ENCODE measurements at places on chromosomes 2 and 18.

GRCh38 chr18:49722477-49722876, 90.9 kb downstream of the ACAA2 start:
- no peak for DNase-seq

DNA sequence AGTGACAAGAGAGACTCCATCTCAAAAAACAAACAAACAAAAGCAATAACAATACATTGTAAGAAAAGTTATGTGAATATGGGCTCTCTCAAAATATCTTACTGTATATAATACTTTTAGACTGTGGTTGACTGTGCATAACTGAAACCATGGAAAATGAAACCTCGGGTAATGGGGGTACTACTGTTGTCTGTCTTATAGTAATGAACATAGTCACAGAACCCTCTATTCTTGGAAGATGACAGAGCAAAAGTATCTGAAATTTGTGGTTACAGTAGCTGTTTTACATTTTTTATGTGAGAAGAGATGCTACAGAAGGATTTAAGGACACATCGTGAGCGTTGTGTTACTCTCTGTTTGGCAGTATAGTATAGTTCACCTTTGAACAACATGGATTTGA, 60.5 kb downstream of the MAP4K4 start:
- no peak for DNase-seq

DNA sequence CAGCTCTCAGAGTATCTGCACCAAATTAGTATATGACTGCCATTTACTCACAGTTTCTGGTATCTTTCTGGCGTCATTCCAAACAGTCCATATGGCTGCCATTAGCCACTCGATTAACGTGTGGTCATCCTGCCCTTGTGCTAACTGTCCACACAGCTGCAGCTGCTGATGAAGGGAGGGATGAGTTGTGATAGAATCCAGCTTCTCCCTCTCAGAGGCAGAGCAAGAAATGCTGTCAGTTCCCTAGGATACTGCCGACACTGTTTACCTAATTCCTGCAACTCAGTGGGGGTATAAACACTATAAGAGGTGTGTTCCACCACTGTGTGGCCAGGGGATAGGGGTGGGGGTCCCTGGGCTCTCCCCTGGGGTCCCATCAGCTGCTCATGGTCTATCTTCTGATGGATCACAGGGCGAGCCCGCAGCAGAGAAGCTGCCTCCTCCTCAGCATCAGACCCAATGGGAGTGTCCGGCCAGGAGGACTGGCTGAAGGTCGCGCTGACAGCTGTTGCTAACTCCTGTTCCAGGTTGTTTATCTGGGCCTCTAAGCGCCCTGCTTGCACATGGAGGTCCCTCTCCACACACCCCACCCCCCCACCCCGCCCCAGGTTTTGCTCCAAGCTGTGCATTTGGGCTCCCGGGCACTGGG, 17.3 kb upstream of the KLHL23 start:
- DNase-seq = no peak

DNA sequence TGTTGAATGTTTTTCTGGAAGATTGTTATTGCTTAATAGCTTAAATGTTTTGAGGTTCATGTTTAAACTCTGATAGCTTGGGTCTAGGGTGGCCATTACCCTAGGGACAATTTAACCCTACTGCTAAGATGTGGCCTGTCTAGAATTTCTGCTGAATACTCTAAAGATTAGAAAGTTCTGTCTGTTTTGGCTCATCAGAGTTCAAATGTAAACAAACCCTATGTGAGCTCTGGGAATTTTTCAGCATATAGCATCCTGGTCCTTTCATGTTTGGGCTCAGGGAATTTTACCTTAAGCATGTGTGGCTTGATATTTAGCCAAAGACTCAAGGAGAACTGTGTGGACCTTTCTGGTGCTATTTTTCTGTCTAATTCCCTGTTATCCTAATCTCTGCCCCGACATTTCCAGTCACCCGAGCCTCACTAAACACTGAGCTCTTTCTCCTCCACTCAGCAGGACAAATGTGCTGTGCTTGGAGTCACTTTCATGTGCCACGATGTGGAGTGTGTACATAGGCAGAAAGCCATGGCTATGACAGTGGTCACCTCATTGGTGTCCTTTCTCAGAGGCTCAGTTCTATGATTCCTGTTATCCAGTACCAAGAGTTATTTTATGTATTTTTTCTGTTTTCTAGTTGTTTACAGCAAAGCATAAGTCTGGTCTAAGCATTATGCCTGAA, 492.5 kb upstream of the SPHKAP start:
- no peak for DNase-seq

- DNase-seq = no peak
Measured at GRCh38 chr2:237059155-237059875, 26.4 kb upstream of the COPS8 start.

DNA sequence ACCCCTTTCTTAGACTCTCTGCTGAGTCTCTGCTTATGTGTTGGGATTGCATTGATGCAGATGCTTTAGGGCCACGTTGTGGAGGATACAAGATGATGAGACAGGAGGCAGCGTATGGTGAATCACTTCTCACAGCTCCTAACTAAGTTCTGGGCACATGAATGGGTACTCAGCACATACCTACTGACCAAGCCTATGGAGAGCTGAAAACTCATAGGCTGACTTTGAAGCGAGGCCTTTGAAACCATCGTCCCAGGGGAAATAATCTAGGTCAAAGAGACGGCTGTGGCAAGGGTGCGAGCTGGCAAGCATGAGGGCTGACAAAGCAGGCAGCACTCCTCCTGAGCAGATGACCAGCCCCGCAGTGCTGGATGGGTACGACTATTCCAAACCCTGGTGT, 180.2 kb upstream of the TNP1 start:
- no peak for DNase-seq

GRCh38 chr2:70360661-70361270, 58.9 kb upstream of the FAM136A start:
- DNase-seq = no peak

GRCh38 chr2:240195316-240195861, 54.9 kb upstream of the OTOS start:
- DNase-seq = no peak

- no peak for DNase-seq
Measured at GRCh38 chr18:36737316-36737715, 91.5 kb downstream of the TPGS2 start.

DNA sequence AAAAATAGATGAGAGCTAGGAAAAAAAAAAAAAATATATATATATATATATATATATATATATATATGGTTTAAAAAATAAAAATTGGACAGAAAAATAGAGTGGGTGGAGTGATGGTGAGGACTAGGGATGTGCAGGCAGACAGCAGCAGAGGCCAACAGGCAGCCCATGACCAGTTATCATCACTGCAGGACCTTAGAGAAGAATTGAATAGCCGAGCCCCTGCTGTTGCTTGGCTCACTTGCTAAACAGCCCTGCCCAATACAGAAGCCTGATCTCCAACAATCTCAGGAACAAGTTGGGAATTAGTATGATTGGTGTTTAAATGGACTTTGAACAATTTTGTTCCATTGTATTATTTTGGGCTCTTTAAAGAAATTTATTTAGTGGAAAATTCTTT, 967.5 kb upstream of the PIK3C3 start:
- no peak for DNase-seq

GRCh38 chr2:185335879-185336278, 402.7 kb upstream of the FSIP2 start:
- no peak for DNase-seq

GRCh38 chr2:187994464-187995331, 297.0 kb upstream of the GULP1 start:
- no peak for DNase-seq

- no peak for DNase-seq
Measured at GRCh38 chr2:241228081-241228859, 39.8 kb downstream of the ANO7 start.

DNA sequence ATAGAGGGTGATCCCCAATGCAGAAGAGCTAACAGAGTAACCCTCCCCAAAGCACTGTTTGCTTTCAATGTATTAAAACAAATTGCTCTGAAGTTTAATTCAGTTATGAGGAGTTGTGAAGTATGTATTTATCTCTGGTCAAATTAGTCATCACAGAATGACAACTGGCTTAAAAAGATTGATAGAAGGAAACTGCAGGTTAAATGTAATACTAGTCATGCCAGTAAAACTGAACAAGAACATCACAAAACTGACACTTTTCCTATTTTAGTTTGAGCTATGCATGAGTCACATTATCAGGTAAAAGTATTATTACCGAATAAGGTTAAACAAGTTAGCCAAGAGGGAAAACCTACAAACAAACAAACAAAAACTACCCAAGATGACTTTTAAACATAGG, 99.0 kb upstream of the ACVR1C start:
- DNase-seq = no peak

- DNase-seq = no peak
Measured at GRCh38 chr2:3134026-3134571, 243.5 kb downstream of the EIPR1 start.

- DNase-seq = no peak
Measured at GRCh38 chr2:20104900-20105545, 53.6 kb upstream of the LAPTM4A start.

DNA sequence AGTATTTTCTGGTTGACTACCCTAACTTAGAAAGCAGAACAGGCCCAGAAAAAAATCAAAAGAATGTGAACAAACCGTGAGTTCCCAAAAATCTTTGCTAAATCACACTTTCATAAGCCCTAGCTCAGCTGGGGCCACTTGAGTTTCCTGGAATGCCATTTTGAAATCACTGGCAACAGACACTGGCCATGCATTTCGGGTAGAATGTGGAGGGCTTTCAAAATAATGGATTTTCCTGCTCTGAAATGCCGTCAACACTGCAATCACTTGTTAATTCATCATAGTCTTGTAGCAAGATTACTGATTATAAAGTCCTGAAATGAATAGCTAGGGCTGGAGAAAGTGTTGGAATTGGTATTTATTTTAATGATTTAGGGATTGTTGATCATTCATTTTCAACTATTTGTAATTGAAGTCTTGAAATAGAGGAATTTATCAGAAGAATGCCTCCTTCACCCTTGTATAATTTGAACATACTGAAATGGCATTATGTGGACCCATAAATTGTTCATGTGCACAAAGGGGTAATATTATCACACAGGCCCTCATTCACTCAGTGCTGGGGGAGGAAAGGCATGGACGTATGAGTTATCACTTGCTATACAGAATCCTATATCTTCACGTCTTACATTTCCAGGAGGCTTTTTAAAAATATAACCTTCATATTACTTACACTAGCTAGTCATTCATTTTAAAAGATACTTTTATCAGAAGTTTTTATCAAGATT, 134.8 kb downstream of the DTNA start:
- DNase-seq = no peak

GRCh38 chr2:24743924-24744323, 49.3 kb downstream of the PTRHD1 start:
- DNase-seq = no peak

DNA sequence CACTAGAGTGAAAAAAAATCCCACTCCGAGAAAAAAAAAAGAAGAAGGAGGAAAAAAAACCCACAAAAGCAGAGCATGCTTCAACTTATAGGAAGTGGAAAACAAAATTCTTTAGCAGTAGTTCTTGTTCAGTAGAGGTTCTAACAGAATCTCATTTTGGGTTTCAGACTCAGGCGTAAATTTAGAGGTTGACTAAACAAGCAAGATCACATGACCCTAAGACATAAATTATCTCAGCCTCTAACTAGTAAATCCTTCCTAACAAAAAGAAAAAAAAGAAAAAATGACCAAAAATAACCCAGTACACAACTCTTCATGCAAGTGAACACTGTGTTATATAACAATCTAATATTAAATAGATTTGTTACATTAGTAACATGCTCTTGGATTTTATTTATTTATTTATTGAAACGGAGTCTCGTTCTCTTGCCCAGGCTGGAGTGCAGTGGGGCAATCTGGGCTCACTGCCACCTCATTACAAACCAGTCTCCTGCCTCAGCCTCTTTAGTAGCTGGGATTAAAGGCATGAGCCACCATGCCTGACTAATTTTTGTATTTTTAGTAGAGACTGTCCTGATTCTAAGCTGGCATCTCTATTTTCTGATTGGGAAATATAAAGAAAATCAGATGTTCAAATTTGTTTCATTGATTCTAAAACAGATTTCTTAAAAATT, 35.4 kb downstream of the PPP4R3B start:
- no peak for DNase-seq

- DNase-seq = no peak
Measured at GRCh38 chr18:23745366-23745765, 56.1 kb downstream of the LAMA3 start.

- DNase-seq = no peak
Measured at GRCh38 chr18:23943903-23944624, 70.5 kb upstream of the TTC39C start.

- DNase-seq = peak; percentile 100
Measured at GRCh38 chr2:33599175-33599942, at the start of gene FAM98A. Gene FAM98A, minus strand, starts transcription at chr2:33599299. Its CDS starts 78 bp downstream, at chr2:33599221.

DNA sequence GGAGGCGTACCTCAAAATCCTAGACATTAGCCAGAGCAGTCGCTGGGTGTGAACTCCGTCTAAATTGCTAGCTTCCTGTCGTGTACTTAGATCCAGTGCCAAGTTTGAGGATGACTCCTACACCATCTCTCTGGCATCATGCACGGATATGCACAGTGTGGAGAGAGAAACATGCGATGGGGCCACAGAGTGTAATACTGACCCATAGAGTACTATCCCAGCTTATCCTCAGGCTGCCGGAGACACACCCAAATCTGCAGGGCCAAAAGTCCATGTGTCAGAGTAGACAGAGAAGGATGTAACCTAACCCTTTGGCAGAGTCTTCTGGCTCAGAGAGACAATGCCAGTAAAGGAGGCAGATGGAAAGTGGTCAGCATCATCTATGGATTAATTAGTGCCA, 84.2 kb downstream of the ARL4C start:
- DNase-seq = no peak

GRCh38 chr18:4511166-4511565, 56.1 kb upstream of the DLGAP1 start:
- no peak for DNase-seq

DNA sequence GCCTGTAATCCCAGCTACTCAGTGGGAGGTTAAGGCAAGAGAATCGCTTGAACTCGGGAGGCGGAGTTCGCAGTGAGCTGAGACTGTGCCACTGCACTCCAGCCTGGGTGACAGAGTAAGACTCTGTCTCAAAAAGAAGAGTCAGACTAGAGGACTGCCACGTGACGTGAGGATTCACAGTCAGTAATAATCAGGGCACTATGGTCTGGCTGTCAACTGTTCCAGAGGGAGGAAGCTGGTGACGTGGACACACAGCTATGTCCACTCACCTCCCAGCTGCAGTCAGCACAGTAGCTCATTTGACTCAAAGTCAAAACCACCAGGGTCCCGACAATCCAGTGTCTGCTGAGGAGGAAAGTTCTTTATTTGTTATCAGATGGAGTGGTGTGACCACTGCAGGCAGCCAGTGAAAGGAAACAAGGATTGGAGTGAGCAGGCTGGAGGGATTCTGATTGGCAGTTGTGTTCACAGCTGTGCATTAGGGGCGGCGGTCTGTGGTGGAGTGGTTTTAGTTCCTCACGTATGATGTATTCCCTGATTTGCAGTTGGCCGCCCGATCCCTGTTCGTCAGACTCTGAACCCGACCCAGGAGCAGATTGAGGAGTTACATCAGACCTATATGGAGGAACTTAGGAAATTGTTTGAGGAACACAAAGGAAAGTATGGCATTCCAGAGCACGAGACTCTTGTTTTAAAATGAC, 37.9 kb downstream of the MOGAT1 start:
- DNase-seq = no peak

GRCh38 chr2:124323321-124323720, 298.2 kb downstream of the CNTNAP5 start:
- DNase-seq = no peak

All from activated CD4-positive, alpha-beta T cell treated with anti-CD3 and anti-CD28 coated beads for 4 hours (primary cell).